Lower leg skin (tissue), 4 donors: ENCODE measurements at places on chromosomes 1 and 21.

- DNase-seq, result no peak
Observed at GRCh38 chr1:171206204-171206977, 21.3 kb downstream of the FMO2 start.

DNA sequence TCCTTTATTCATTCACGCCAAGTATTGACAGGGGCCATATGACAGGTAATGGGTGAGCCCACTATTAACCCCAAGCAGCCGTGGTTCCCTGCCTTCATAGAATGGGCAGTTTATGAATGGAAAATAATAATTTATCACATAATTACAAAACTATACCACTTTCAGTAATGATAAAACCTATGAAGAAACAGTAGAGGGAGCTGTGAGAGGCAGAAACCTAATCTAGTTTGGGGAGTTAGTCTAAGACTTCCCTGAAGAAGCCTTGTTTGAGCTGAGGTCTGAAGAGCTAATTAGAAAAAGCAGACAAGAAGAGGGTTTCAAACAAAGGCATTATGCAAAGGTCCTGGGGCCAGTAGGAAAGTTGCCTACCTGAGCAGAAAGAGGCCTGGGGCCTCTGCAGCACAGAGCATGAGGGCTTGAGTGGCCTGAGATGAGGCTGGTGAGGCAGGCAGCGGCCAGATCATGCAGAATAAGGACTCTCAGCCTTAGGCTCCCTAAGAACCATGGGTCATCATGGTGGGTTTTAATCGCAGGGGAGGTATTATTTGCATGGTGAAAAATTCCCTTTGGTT, 142.8 kb downstream of the ATG4C start:
- no peak for DNase-seq

- peak; percentile 88 for DNase-seq
Observed at GRCh38 chr1:163897412-163898155, 575.8 kb downstream of the NUF2 start.

DNA sequence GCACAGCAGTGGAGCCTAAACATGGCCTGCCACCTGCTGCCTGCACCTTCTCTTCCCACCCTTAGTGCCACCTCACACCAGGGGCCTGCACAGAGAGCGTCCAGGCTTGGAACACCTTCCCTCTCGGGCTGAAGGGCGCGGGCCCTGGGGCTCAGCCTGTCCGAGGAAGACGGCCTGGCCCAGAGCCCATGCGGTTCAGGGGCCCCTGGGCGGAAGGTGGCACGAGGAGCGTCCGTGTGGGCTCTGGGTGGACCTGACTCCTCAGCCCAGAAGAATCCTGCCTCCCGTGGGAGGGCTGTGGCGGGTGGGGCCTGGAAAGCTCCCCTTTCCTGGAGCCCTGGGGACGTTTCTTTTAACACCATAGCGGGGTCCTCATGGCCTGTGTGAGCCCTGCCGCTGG, 19.4 kb downstream of the DFFB start:
- no peak for DNase-seq

DNA sequence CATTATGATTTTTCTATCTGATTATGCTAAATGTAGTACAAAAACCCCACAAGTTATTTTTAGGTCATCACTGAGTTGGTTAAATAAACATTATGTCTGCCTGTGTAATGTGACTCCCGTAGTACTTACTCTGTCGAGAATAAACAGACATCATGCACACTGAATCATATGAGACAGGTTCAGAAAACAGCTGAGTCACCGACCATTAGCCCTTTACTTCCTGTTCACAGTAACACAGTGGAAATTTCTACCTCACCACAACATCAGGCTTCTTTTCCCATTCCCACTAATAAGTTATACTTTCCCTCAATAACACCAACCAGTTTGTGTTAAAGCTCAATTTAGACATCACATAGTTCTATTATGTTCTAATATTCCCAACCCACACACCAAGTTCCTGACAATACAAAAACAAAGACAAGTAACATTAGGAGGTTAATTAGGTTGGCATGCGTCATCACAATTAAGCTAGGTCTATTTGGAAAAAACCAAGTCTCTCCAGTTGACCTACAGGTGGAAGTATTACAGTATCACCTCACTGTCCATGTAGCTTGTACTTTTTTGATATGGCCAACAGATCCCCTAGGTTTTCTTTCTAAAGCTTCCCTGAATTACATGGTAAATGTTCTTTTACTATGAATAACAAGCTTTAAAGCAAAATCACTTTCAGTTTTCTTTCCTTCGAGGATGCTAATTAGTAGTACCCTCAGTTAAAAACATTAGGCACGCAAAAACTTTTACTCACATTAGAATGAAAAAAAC, 154.2 kb downstream of the EIF4G3 start:
- peak; percentile 82 for DNase-seq

DNA sequence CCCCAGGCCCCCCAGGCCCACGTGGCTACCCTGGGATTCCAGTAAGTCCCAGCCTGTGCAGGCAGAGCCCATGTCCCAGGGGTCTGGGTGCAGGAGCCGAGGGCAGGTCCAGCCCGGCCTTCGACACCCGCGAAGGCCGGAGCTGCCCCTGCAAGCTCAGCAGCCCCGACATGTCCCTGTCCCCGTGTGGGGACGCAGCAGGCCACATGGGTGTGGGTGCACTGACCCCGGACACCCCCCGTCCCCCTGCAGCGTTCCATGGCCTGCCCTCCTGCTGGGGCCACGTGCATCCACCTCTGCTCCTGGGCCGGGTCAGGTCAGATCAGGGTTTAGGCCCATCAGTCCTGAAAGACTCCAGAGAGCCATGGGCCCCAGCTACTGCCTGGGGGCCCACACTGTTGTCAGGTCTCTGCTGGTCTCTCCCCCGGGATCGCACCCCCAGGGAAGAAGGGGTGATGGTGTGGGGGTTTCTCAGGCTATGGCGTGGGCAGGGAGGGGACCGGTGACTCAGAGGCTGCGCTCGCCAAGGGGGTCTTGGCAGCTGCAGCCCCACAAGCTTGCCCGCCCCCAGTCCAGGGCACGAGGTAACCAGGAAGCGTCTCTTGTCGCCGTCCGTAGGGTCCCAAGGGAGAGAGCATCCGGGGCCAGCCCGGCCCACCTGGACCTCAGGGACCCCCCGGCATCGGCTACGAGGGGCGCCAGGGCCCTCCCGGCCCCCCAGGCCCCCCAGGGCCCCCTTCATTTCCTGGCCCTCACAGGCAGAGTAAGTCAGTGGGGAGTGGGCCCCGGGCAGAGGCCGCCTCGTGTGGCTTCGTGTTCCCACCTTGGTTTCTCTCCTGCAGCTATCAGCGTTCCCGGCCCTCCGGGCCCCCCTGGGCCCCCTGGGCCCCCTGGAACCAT, 37.5 kb downstream of the SLC19A1 start:
- no peak for DNase-seq
